ENCODE measurements at places on chromosomes 2 and 18.

GRCh38 chr18:36096955-36097354, 29.6 kb upstream of the RPRD1A start:
- no peak for DNase-seq

DNA sequence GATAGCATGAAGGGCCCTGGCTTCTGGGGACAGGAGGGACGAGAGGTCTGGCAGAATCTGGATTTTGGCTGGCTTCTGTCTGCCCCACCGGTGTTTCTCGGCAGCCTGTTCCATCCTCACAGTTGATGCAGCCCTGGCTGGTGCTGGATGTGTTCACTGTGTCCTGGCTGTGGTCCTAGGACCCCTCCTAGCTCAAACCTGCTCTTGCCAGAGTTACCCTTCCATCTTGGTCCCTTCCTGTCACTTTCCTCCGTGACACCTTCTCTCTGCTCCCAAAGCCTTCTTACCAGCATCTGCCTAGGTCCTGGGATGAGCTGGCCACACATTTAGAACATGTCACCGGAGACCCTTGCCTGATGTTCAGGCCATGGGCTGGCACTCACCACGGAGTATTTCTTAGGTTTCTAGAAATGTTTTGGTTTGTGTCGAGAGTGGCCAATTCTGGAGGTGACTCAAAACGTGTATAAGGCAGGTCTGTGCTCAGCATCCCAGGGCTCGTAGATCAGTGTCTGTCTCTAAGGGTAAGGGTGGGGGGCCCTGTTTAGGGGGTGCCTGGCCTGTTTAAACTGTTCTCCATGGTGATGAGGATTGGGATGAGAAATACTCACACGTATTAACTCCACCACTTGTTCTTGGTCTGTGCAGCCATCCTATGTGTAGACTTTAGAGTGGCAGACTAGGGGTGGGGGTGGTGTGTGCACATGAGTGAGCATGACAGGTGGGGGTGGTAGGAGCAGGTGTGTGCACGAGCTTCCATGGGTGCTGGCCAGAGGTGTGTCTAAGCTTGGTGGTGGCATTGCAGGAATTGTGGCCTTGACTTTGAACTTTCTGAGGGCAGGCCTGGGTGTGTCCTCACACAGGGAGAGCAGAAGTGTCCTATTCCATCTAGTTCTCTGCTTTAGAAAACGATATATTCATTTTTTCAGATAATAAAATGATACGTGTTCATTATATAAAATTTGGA, 162.7 kb downstream of the DYSF start:
- no peak for DNase-seq

DNA sequence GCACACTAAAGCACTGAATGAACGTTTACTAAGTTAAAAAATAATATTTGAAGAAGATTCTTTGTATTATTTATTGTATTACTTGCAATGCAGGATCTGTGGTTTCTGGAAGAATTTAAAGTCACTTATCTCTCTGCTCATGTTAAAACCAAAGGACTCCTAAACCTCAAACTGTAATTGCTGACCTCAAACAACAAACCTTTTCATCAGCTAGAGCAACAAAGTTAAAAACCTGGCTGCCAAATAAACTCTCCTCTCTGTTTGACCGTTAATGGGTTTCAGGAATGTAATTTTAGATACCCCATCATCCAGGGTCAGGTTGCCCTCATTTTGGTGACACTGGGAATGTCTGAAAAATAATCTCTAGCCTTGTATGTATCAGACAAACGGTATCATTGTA, 239.1 kb downstream of the TGIF1 start:
- no peak for DNase-seq

- no peak for DNase-seq
Measured at GRCh38 chr2:236768393-236769140, 198.9 kb downstream of the ACKR3 start.

- DNase-seq = no peak
Measured at GRCh38 chr2:195532255-195532627, 124.8 kb upstream of the SLC39A10 start.

GRCh38 chr18:57026316-57026715, 120.6 kb upstream of the BOD1L2 start:
- DNase-seq = no peak

GRCh38 chr2:225165052-225165451, 122.8 kb upstream of the DOCK10 start:
- DNase-seq = no peak

GRCh38 chr2:60331115-60331809, 222.2 kb downstream of the BCL11A start:
- DNase-seq = no peak

DNA sequence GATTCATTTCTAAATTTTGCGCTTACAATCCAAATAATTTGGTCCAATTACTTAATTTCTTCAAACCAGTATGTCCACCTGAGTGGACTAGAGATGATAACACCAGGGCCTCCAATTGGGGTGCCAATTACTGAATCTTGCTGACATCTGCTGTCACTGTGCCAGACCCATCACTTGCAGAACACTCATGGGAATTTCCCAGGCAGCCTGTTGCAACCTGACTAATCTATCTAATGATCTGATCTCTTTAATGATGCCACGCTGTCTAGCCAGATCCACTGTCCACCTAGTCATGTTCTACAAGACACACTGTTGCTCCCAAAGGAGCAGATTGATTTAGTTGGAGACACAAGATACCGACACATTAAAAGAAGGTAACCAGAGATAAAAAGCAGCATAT, 11.8 kb upstream of the LRP1B start:
- DNase-seq = no peak

GRCh38 chr18:79453816-79454735, 58.3 kb downstream of the NFATC1 start:
- DNase-seq = no peak

DNA sequence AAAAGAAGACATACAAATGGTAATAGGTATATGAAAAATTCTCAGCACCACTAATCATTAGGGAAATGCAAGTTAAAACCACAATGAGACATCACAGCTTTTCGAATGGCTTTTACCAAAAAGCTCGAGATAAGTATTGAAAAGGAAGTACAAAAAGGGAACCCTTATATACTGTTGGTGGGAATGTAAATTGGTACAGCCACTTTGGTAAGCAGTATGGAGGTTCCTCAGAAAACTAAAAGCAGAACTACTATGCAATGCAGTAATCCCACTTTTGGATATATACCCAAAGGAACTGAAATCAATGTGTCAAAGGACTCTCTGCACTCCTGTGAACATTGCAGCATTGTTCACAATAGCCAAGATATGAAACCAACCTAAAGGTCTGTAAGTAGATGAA, 107.5 kb upstream of the SPATS2L start:
- DNase-seq = no peak

DNA sequence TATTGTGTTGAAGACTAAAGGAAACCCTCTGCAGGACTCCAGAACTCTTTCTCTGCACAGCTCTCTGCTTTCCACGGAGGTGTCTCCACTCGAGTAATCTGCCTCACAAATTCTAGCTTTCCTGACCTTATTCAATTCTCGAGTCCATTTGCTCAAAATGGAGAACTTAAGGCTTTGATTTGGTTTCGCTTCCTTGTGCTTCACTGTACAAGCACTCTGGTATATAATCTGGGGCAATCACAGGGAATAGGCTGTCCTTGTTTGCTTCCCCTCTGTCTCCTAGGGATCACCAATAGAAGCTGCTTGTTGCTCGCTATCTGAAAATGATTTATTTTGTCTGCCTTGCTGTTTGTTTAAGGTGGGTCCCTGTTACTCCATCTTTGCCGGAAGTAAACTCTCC, 129.1 kb upstream of the DOCK10 start:
- DNase-seq = no peak

- no peak for DNase-seq
Measured at GRCh38 chr2:98585386-98585785, 22.9 kb downstream of the COA5 start.

GRCh38 chr2:96977631-96978195, 8.7 kb downstream of the FAM178B start:
- DNase-seq = peak; percentile 24

DNA sequence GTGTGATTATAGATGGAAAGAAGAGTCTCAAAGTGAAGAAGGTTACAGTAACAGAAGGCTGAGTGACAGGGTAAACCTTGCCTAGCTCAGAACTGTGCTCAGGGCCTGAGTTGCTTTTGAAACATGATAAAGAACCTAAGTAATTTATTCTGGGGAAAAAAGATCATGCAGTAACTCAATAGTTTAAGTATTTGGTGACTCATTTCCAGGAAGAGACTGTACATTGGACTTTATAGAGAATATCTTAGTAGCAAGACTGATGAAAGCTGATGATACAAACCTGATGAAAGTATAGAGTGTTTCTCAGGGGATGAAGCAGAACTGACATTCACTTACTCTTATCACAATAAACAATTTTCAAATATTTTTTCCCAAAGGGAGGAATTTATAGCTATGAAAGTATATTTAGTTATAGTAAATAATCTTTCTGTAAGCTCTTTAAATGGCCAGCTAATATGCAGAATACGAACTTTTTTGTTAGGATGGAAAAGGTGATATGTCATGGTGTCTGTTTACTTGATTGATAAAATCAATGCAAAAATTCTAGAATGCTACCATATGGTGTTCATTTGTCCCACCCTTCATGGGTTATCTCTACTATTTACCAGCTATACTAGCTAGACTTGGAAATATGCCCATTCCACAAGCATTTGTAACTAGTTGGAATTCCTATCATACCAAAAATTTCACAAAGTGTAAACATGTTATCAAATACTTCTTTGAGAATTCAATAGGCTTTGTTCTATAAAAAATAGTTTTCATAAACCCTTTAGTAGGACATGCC, 1265.5 kb upstream of the ACVR2A start:
- DNase-seq = no peak

DNA sequence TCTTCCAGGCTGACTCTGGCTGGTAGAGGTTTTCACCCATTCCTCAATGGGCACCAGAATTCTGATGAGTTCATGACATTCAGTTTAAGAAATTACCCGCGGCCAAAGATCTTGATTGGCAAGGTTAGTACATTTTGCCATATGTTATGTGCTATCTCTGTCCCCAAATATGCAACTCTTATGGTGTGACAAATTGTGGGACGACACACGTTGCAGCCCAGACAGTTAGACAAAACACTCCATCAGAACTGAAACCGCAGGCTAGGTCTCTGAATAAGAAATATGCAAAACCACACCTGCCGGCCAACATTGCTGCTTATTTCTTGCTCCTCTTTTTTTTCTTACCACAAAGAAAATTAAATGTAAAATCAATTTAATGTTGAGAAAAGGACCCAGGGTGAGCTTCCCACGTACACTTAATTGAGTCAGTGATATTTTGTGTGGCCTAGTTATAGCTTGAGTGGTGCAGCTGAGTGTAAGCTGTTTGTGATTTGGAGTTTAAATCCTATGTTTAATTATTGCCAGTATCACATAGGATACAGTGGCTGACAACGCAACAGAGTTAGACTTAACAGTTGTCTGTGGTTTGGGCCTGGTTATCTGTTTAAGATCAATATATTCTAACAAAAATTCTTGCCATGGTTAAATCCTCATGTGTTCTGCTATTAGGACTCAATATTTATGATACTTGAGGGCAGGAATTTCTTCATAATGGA, 35.7 kb upstream of the LTBP1 start:
- no peak for DNase-seq

DNA sequence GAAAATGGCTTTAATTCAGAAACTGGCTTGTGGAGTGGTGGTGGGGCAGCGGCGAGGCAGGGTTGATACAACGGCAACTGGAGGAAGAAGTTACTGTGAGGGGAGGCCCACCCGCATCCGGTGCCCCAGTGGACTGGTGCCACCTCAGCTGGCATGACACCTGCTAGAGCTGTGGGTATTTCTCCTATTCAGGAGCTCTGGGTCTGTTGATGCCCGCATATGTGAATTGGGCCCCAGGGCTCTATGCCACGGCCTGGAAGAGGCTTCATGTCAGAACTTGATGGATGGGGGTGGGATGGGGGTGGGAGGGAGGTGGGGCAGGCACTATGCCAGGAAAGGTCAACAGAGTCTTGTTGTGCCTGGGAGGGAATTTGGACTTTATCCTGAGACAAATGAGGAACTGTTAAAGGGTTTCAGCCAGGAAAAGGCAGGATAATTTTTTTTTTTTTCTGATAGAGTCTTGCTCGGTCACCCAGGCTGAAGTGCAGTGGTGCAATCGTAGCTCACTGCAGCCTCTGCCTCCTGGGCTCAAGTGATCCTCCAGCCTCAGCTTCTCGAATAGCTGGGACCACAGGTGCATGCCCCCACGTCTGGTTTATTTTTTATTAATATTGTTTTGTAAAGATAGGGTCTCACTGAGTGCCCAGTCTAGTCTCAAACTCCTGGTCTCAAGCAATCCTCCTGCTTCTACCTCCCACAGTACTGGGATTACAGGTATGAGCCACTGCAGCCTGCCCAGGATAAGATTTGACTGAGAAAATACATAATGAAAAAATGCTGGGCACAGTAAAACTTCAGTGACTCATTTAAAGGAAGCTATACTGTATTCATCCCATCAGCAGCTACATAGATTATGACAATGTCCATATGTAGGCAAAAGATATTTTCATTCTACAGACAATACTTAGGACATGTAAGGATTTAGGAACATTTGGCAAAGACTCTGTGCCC, 52.6 kb downstream of the SH2D6 start:
- DNase-seq = no peak

GRCh38 chr2:240757086-240757614, 62.9 kb downstream of the KIF1A start:
- DNase-seq = no peak

DNA sequence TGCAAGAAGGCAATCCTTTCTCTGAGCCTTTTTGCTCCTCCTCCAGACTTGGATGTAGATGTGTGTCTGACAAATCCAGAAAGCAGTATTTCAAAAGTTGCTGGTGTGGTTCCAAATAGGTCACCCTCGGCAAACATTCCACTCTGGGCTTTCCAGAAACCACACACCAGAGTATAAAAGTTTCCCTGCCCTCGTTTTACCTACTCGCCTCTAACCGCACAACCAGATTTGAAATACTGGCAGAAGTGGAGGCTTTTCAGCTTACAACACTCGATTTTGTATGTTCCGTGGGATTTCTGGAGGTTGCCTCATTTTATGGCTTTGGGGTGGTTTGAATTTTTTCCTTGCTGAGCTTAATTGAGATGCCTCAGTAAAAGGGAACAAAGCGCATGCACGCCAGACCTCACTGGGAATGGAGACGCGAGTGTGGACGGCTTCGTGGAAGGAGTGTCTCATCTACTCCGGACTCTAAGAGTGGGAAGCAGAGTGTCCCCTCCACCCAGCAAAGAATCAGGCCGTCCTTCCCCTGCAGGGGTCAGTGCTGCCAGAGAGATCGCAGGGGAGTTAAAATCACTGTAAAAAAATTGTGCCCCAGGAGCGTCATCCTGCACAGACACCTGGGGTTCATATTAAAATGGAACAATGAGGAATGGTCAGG, 44.0 kb upstream of the RPL31 start:
- no peak for DNase-seq

Measured in neural progenitor cell (in vitro differentiated cells).